ENCODE measurements at places on chromosomes 6 and 20.

DNA sequence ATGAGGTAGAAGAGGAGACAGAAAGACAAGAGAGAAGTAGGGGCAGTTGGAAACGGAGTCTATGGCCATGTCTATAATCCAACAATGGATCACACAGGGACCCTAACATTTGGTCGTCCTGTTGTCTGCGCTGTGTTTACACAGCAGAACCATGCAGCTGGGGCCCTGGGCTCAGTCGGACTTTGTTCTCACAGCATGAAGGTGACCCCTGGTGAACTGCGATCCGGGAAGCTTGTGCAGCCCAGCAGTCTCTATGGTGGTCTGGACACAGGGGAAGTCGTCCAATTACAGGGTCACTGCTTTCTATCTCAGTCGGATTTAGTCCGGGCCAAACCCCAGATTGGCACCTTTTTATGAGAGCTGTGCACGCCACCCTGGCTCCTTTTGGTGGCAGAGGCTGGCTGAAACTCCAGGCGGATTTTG, 153.6 kb downstream of the FOXA2 start:
- peak; percentile 41 for DNase-seq

DNA sequence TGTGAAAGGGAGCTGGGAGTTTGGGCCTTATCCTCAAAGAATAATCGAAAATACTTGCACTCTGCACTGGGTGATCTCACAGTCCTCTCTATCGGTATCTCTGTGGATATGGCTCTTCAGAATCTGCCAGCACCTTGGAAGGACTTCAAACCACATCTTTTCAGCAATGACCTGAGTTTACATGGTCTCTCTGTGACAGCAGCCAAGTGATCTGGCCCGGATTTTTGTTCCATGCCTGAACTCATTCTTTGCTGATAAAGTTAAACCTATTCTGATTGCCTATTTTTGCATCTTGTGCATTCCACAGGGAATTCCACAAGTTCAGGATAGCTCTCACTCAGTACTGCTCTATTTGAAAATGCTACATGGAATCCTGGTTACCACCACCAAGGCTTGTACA, 98.9 kb downstream of the HDGFL1 start:
- no peak for DNase-seq

GRCh38 chr6:119586250-119586882, 236.8 kb upstream of the MAN1A1 start:
- DNase-seq = no peak

- no peak for DNase-seq
These were observed 275.2 kb downstream of the TFAP2B start for GRCh38 chr6:51093871-51094270.

DNA sequence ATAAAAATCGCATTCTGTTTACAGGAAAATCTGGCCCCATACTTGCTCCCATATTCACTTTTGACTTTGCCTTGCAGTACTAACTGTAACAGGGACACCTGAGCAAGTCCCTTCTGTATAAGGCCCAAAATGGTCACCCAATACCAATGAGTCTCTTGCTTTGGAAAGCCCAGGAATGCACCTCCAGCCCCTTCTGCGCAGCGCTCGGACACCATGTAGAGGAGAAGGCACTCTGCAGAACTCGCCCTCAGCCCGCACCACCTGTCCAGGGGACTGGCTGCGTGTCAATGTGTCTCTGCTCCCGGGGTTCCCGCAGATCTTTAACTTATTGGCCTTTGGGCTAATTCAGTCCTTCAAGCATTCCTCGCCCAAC, 746 bp upstream of the PRND start:
- no peak for DNase-seq

GRCh38 chr20:15498926-15499325, 1074.3 kb downstream of the KIF16B start:
- DNase-seq = no peak

DNA sequence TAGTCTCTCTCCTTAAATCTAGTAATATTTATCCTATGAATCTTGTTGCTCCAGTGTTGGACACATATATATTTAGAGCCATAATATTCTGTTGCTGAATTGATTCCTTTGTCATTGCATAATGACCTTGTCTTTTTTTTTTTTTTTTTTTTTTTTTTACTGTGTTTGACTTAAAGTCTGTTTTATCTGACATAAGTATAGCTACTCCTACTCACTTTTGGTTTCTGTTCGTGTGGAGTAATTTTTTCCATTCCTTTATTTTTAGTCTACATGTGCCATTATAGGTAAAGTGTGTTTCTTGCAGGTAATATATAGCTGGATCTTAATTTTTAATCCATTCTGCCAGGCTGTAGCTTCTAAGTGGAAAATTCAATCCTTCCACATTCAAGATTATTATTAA, 166.5 kb downstream of the GMDS start:
- DNase-seq = no peak

DNA sequence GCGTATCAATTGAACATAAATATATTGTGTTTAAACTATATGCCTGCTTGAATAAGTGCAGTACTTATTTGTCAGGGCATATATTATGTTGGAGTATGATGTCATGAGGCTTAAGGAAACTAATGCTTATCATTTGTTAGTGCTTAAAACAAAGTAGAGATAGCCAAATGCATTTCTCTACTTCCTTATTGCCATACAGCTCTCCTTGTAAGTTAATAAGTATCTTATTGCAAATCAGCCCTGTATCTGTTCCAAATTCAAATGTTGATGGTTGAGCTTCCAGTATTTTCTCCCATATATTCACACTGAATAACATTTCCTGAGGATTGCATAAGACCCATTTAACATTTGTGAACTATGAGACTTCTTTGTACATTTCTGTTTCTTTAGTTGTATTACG, 57.8 kb downstream of the CARMIL1 start:
- DNase-seq = no peak

- no peak for DNase-seq
These were observed 35.7 kb downstream of the COL11A2 start for GRCh38 chr6:33156561-33156960.

GRCh38 chr6:147384029-147384428, 124.5 kb upstream of the SAMD5 start:
- DNase-seq = no peak

GRCh38 chr20:55333798-55334197, 671.5 kb downstream of the CBLN4 start:
- no peak for DNase-seq

GRCh38 chr6:144647406-144647964, 362.4 kb downstream of the UTRN start:
- no peak for DNase-seq

DNA sequence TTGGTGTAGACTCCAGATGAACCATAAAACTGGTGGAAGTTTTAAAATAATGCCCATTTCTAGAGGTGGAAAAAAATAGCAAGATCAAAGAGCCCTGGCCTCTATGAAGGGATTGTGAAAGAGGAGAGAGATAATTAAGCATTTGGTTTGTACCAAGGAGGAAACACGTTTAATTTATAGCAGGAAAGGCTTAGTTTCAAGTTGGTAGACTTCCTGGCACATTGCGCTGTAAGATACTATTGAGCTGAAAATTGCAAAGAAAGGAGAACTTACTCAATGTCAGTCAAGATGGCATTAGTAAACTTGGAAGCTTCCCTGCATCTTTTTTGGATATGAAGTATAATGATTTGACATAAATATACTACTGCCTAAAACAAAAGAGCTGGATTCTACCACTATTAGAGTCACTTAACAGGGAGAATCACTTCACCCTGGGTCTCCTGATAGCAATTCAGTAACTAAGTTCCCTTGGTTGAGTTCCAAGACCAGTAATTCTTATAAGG, 24.4 kb downstream of the MARCKS start:
- DNase-seq = no peak

DNA sequence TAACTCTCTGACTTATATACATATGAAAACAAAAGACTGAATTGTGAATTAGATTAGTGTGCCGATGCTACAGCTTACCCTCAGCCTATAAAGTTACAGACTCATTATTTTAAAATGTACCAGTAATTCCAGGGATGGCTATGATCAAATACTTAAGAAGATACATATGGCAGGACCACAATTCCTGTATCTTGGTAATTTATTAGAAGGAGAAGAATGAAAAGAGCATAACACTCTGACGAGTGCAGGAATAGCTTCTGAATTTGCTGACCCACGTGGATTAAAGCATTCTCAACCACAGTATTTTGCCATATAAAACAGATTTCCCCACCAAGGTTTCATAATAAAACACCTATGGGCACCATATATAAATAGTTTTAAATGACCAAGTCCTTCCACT, 368.5 kb upstream of the RUNX2 start:
- no peak for DNase-seq

DNA sequence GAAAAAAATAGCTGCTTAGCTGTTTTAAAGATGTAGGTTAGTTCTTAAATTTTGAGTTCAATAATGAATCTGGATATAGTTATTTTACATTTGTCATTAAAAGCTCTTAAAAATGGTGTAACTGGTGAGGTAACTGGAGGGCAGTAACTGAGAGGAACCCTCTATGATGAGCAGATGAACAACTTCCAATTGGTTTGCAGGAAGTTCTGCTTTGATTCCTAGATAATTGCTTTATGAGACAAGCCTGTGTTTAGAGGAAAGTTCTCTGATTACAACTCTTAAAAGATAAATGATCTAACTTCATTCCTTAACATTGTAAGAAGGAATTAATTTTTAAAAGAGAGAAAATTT, 8.5 kb downstream of the MYLIP start:
- no peak for DNase-seq

- no peak for DNase-seq
These were observed 138.4 kb upstream of the TNFAIP3 start for GRCh38 chr6:137728386-137729349.

GRCh38 chr6:169702840-169703246, 917 bp downstream of the C6orf120 start:
- DNase-seq = no peak

GRCh38 chr6:134983823-134984222, 33.9 kb upstream of the ALDH8A1 start:
- DNase-seq = no peak

Measured in NCI-H526 treated with DMSO at 0.1 percent for 48 hours (cell line).